ENCODE measurements at places on chromosomes 2 and 18.

- H3K27ac ChIP-seq, result no peak overlapping the region
- peaks cover 73% of the 10 kb centered on the region for H3K27me3 ChIP-seq
- H3K36me3 ChIP-seq, result peaks cover 12% of the 10 kb centered on the region
- H3K4me1 ChIP-seq, result peaks cover 35% of the 10 kb centered on the region
- DNase-seq, result no peak
Observed at GRCh38 chr2:181686576-181687185, 6.4 kb upstream of the NEUROD1 start.

GRCh38 chr2:150133623-150134022 is 353.8 kb downstream of the RND3 start:
- no peaks in the 10 kb centered on the region for H3K36me3 ChIP-seq
- no peak overlapping the region for H3K4me3 ChIP-seq
- H3K27me3 ChIP-seq, result no peaks in the 10 kb centered on the region
- no peaks in the 10 kb centered on the region for H3K4me1 ChIP-seq
- DNase-seq, result no peak

DNA sequence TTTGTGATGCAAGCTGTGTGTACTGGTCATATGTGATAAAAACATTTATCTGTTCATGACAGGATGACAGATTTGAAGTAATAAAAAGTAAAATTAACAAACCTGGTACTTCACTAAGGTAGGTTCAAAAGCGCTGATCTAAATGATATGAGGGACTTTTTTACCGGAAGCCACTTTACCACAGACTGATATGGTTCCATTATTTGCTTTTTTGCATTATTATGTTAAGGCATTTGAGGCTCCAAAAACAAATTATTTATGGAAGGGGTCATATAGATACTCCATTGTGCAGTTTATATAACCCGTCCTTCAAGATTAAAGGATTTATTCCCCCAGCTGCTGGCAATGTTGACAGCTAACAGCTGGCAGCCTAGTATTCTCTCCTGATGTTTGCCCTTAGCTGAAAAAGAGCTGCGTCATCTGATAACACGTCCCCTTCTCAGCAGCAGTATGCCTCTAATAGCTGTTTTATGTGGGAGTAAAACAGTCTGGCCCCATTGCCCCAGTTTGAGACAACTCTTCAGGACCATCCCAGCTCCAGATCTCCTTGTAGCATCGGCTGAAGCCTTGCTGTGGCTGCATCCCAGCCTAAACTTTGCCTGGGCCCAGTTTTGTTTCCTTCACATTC is 84.8 kb upstream of the XIRP2 start:
- no peaks in the 10 kb centered on the region for H3K36me3 ChIP-seq
- H3K27me3 ChIP-seq, result no peaks in the 10 kb centered on the region
- H3K27ac ChIP-seq, result no peak overlapping the region
- no peak overlapping the region for H3K4me3 ChIP-seq

GRCh38 chr2:217477583-217477982 is 525.2 kb downstream of the TNS1 start:
- no peak overlapping the region for H3K4me3 ChIP-seq
- H3K27me3 ChIP-seq, result no peaks in the 10 kb centered on the region
- H3K4me1 ChIP-seq, result no peaks in the 10 kb centered on the region
- H3K36me3 ChIP-seq, result no peaks in the 10 kb centered on the region

DNA sequence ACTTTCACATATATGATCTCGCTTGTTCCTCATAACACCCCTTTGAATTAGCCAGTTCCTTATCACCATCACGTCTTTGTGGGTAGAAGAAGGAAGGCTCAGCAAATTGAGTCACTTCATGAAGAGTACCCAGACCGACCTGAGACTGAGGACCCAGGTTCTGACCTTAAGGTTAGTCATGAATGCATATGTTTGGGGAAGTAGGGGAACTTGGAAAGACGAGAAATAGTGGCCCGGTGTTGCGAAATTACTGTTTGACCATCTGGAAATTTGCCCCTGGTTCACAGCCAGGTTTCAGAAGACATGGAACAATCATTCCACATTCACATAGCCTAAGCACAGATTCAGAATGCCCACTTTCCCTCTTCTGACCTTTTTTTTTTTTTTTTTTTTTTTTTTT is 59.8 kb downstream of the MEIS1 start:
- no peak overlapping the region for H3K4me3 ChIP-seq
- peaks cover 8% of the 10 kb centered on the region for H3K27me3 ChIP-seq
- no peaks in the 10 kb centered on the region for H3K36me3 ChIP-seq
- no peak for DNase-seq

- peaks cover 7% of the 10 kb centered on the region for H3K36me3 ChIP-seq
- peak overlapping the region; percentile 68 for H3K4me3 ChIP-seq
- H3K4me1 ChIP-seq, result peaks cover 68% of the 10 kb centered on the region
- H3K27me3 ChIP-seq, result no peaks in the 10 kb centered on the region
Observed at GRCh38 chr2:195533771-195534642, 123.0 kb upstream of the SLC39A10 start.

DNA sequence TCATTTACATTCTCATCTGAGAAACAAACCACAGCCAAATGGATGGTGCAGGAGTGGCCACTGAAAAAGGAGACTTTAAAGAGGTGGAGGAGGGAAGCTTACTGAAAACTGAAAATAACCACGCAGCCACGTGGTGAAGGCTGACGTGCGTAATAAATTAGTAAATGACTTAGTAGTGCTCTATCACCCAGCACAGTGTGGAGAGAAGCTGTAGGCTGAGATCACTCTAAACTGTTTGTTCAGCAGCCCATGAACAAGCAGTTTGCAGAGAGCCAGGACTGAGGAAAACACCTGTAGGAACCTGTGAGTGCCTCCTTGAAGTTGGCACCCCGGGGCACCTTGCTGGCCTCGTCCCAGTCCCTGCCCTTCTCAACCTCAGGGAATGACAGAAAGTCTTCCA is 193.0 kb downstream of the TXNL1 start:
- no peaks in the 10 kb centered on the region for H3K4me1 ChIP-seq
- H3K27ac ChIP-seq, result no peak overlapping the region
- no peaks in the 10 kb centered on the region for H3K27me3 ChIP-seq
- H3K36me3 ChIP-seq, result no peaks in the 10 kb centered on the region
- H3K4me3 ChIP-seq, result no peak overlapping the region
- DNase-seq, result no peak

GRCh38 chr2:231294571-231295362 is 96.3 kb downstream of the ARMC9 start:
- H3K4me3 ChIP-seq, result no peak overlapping the region
- DNase-seq, result no peak
- no peaks in the 10 kb centered on the region for H3K27me3 ChIP-seq
- H3K4me1 ChIP-seq, result peaks cover 28% of the 10 kb centered on the region
- H3K27ac ChIP-seq, result no peak overlapping the region

- no peak for DNase-seq
- no peak overlapping the region for H3K27ac ChIP-seq
- H3K36me3 ChIP-seq, result no peaks in the 10 kb centered on the region
- H3K27me3 ChIP-seq, result no peaks in the 10 kb centered on the region
Observed at GRCh38 chr2:75317802-75318201, 118.5 kb upstream of the TACR1 start.

GRCh38 chr2:158922601-158923000 is 45.8 kb upstream of the TANC1 start:
- peaks cover 9% of the 10 kb centered on the region for H3K27me3 ChIP-seq
- H3K27ac ChIP-seq, result no peak overlapping the region
- no peaks in the 10 kb centered on the region for H3K36me3 ChIP-seq
- DNase-seq, result no peak

- no peak overlapping the region for H3K27ac ChIP-seq
- peaks cover 25% of the 10 kb centered on the region for H3K4me1 ChIP-seq
- no peaks in the 10 kb centered on the region for H3K36me3 ChIP-seq
- no peaks in the 10 kb centered on the region for H3K27me3 ChIP-seq
- peak overlapping the region; percentile 69 for H3K4me3 ChIP-seq
Observed at GRCh38 chr2:54755641-54756326, 32.3 kb downstream of the EML6 start.

GRCh38 chr2:88669482-88670214 is 21.8 kb upstream of the RPIA start:
- no peaks in the 10 kb centered on the region for H3K27me3 ChIP-seq
- H3K4me1 ChIP-seq, result no peaks in the 10 kb centered on the region
- DNase-seq, result peak; percentile 50
- H3K27ac ChIP-seq, result no peak overlapping the region

GRCh38 chr2:207285473-207285815 is 119.7 kb upstream of the KLF7 start:
- H3K27me3 ChIP-seq, result no peaks in the 10 kb centered on the region
- DNase-seq, result no peak
- H3K27ac ChIP-seq, result no peak overlapping the region
- no peak overlapping the region for H3K4me3 ChIP-seq
- no peaks in the 10 kb centered on the region for H3K36me3 ChIP-seq

DNA sequence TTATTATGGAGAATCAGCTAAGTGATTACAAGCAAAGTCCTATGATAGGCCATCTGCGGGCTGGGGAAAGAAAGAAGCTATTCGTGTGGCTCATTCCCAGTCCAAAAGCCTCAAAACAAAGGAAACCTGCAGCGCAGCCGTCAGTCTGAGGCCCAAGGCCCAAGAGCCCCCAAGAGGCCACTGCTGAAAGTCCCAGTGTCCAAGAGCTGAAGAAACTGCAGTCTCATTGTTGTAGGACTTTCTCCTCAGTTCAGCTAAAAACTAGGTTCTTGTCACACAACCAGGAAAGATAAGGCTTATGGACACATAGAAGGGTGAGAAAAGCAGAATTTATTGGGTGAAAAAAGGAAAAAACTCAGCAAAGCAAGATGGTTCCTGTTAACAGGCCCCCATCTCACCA is 143.2 kb downstream of the RHBDD1 start:
- H3K27me3 ChIP-seq, result no peaks in the 10 kb centered on the region
- no peak overlapping the region for H3K27ac ChIP-seq
- peaks cover 13% of the 10 kb centered on the region for H3K36me3 ChIP-seq
- no peak for DNase-seq
- peaks cover 16% of the 10 kb centered on the region for H3K4me1 ChIP-seq
- no peak overlapping the region for H3K4me3 ChIP-seq

GRCh38 chr2:83079007-83079406 is 1380.1 kb downstream of the SUCLG1 start:
- no peaks in the 10 kb centered on the region for H3K36me3 ChIP-seq
- H3K4me3 ChIP-seq, result no peak overlapping the region
- H3K27ac ChIP-seq, result no peak overlapping the region

DNA sequence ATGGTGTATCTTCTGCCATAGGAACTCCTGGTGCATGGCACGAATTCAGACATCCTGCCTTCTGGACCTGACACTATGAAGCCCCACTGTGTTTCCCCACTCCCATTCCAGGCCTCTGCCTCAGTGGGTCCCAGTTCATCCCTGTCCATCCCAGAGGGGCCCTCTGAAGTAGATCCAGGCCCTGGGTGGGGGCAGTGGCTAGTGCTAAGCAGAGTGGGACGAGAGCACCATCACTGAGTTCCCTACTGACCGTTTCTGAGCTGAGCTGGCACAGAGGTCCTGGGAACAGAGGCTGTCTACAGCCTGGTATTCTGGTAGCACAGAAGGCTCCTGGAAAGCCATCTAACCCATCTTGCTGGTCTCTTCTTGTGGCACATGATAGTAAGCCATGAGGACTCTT is 54.0 kb downstream of the ATOH8 start:
- no peak overlapping the region for H3K27ac ChIP-seq
- H3K4me3 ChIP-seq, result no peak overlapping the region
- DNase-seq, result no peak
- peaks cover 4% of the 10 kb centered on the region for H3K4me1 ChIP-seq

Data from naive B cell (primary cell).